Eye (tissue), 1 donor: ENCODE measurements at places on chromosomes 2 and 18.

DNA sequence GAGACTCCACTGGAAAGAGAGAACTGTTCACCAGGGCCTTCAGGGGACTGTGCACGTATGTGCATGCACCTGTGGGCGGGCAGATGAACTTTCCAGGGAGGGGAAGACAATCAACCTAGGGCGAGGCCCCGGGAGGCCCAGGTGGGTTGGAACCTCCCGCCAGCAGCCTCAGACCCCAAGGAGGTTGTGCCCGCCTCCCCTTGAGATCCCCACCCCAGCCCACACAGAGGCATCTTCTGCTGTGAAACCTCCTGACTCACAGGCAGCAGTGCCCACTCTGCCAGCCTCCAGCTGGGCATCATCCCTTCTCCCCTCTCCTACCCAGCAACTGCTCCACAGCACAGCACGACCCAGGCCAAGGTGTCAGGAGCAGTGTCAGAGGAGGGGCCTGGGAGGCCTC is 54.4 kb downstream of the FAM178B start:
- no peak for DNase-seq

- peak; percentile 86 for DNase-seq
Observed at GRCh38 chr18:37565101-37565976, at the start of gene CELF4. CELF4 (minus strand) TSS chr18:37565798.

DNA sequence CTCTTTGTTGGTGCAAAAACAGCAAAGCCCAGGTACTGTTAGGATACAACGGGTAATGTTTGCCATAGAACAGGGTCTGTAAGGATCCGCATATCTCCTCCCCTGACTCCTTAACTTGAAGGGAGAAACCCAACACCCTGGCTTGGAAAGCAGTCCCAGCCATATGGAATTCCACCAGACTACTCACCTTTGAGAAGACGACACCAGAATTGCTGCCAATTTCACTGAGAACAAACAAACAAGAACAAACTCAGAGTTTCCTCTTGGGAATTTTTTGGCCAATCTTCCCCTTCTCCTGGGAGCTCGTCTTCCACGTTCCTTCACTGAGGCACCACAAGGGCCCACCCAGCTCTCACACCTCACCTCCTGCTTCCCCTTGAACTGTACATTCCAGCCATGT is 29.2 kb downstream of the CAPN14 start:
- no peak for DNase-seq

DNA sequence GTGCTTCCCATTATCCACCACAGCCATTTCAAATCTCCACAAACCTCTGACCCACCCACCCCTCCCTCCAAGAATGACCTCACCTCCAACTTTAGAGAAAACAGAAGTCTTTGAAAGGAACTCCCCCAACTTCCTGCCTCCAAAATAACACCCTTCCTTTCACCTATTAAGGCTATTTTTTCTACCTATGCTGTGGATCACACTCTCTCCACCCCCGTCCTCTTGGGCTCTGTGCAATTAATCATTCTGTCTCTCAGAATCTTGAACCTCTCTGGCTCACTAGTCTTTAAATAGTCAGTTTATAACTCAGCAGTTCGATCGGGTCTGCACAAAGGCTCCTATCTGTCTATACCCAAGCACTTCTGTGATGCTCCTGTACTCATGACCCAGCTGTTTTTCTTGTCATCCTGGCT is 37.3 kb upstream of the XPO1 start:
- no peak for DNase-seq

DNA sequence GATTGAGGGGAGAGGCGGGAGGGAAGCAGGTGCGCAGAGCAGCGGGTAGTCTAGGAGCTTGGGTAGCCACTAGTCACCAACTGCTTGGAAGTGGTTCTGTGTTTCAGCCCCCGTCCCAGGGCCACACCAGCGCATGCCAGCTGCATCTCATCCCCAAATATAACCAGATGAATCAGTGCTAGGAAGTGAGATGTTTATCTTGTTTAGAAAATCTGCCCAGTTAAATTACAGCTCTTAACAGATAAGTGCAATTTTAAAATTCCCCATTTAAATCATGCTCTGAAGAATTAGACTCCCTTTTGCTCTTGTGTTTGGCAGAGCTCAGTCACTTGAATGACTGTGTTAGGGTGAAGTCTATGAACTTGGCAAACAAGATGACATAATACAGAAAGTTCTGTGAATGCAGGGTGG is 193.8 kb downstream of the SEPTIN10 start:
- DNase-seq, result no peak

DNA sequence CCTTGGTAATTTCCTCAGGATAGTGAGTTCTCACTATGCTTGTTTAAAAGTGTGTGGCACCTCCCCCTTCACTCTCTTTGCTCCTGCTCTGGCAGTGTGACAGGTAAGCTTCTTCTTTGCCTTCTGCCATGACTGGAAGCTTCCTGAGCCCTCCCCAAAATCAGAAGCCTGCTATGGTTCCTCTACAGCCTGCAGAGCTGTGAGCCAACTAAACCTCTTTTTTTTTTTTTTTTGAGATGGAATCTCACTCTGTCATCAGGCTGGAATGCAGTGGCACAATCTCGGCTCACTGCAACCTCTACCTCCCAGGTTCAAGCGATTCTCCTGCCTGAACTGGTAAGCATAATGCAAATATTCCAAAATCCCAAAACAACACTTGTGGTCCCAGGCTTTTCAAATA is 80.0 kb downstream of the SOWAHC start:
- DNase-seq, result no peak

DNA sequence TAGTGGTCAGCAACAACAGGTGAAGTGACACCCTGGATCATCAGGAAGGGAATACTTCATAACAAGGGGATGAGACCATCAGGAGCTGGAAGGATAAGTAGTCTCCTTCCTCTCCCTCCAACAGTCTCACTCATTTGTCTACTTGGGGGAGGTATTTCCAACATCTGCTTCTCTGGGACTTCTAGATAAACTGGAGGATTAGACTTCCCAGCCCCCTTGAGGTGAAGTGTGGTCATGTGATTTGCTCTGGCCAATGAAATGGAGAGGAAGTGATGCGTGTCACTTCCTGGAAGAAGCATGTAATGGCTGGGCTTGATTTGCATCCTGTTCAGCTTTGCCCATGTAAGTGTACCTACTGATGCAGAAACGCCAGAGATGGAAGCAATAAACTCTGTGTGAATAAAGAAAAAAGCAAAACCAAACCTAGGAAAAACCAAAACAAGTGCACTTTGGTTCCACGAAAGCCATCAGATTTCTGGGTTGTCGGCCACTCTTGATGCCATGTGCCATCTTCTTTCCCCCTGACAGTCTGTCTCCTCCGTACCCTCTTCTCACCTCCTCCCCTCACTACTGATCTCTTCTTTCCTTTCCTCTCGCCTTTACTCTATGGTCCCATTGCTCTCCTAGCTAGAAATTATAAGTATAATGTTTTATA is 76.1 kb upstream of the DNMT3A start:
- no peak for DNase-seq

DNA sequence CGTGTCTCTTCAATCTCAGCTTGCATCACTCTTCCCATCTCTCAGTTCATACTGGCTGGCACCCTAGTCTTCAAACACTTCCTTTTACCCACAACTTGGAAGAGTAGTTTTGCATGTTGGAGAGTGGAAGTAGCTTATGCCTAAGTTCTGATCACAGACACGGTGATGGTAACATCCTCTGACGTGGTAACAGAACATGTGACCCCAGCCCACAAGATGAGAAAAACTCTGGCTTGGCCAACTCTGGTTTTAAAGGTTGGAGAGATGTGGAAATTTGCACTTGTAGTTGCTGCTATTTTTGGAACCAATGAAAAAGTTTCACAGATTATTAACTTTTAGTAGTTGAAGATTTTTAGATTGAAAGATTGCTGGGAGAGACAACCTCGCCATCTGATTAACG is 155.4 kb upstream of the SLC35G4 start:
- DNase-seq, result no peak

DNA sequence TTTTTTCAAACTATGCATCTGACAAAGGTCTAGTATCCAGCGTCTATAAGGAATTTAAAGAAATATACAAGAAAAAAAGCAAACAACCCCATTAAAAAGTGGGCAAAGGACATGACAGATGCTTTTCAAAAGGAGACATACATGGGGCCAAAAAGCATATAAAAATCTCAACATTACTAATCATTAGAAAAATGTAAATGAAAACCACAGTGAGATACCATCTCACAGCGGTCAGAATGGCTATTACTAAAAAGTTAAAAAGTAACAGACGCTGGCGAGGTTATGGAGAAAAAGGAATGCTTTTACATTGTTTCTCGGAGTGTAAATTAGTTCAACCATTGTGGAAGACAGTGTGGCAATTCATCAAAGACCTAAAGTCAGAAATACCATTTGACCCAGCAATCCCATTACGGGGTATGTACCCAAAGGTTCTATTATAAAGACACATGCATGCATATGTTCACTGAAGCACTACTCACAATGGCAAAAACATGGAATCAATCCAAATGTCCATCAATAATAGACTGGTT is 643.1 kb upstream of the LRRTM1 start:
- DNase-seq, result no peak

GRCh38 chr18:12295389-12296086 is 12.5 kb upstream of the TUBB6 start:
- no peak for DNase-seq

DNA sequence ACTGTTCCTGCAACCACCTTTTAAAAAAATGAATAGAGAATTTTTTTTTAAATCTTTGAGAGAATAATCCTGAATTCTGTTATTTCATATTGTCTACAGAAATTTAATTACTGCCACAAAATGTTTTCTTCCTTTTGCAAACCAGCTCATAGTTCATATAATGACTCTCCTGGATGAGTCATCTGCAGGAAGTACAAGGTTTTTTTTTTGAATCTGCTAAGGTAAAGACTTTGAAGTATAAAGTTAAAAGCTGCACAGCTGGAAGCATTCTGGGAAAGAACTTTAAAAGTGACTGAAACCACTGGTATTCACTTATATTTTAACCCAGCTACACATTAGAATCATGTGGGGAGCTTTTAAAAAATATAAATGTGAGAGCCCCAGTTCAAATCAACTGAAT is 25.4 kb downstream of the SESTD1 start:
- no peak for DNase-seq

DNA sequence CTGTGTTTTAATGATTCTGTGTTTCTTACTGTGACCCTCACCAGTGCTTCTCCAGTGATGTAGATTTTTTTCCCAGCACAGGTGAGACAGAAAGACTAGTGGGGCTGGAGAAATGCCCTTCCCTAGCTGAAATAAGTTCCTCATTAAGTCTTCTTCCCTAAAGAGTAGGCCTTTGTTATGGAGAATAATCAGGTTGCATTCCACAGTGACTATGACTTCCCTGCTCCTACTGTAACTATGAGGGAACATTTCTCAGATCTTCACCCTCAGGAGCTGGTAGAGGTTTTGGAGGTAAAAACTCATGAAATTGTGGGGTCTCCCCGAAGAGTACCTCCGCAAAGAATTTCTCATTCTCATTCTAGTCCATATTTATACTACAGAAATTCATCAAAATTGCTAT is 286.2 kb downstream of the GRB14 start:
- no peak for DNase-seq

DNA sequence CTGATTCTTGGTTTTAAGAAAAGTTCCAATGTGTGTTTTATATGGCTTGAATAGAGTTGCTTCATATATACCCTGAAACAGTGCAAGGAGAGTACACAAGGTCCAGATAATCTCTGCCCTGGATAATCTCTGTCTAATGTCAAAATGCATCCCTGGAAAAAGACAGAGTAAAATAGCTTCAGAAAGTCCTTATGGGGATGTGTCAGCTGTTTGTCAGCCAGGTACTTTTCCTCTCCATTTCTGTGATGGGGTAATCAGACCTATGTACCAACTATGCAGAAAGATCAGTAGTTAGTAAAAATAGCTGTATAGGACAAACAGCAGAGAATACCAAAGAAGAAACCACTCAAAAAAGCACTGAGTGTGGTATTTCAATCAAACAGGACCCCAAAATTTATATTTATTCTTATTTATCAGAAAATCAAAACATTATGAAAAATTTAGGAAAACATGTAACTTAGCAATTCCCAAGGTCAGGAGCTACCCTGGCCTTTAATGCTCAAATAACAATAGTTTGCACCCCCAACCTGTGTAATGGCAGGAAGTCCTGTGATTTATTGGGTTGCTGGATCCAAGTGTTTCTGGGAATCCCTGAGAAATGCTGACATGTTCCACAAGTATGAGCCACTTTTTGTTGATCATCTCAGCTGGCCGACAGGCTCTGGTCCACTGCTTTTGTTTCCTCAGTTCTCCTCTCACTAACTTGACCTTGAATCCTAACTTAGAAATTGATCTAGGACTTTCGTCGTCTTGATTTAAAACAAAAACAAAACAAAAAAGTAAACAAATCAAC is 69.6 kb downstream of the MDH1 start:
- DNase-seq, result no peak

DNA sequence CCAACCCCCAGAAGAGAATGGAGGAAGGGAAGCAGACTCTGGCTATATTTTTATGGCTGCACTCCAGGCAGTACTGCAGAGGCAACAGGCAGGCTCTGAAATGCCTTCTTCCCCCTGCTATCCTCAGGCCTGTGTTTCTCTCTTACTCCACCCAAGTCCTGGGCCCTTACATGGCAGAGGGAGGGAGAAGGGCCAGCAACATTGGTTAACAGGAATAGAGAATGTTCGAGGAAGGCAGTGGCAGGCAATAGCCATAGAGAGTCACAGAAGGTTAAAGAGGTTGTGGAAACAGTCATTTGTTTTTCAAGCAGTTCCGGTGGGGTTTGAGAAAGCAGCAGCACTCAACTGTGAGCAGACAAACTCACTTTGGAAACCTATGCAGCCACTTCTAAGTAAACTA is 15.1 kb upstream of the DARS1 start:
- DNase-seq, result no peak
